ENCODE measurements at places on chromosomes 13 and 19. TPM values are rescaled to one million over a fixed set of nuclear protein-coding genes. Genes with fewer than 3 reads are reported as not detected.

Gene TMEM38A
- total RNA-seq: 2.2 TPM

Gene ZNF99
- total RNA-seq: not detected

Gene HDGFL2
- total RNA-seq: 60.9 TPM

Gene MEX3D
- total RNA-seq: 48.6 TPM

Gene SLC1A6
- total RNA-seq: not detected

Gene ZSCAN22
- total RNA-seq: 3.0 TPM

Gene MAG
- total RNA-seq: not detected

Gene STOML3
- total RNA-seq: not detected

Gene GNG8
- total RNA-seq: not detected

Gene RAB3A
- total RNA-seq: 0.97 TPM

Gene RELB
- total RNA-seq: 10.6 TPM

Gene SCEL
- not detected for total RNA-seq

Gene C19orf73
- total RNA-seq: 0.32 TPM

Gene LDLR
- 392 TPM for total RNA-seq

Gene COL5A3
- total RNA-seq: 10.6 TPM

Gene ZNF470
- 3.9 TPM for total RNA-seq

Gene C19orf33
- total RNA-seq: 3.2 TPM

Gene SBK2
- total RNA-seq: not detected

Gene TNNT1
- total RNA-seq: under 0.01 TPM

Gene CYP2A7
- not detected for total RNA-seq

Gene LGALS14
- not detected for total RNA-seq

Gene ATXN8OS
- not detected for total RNA-seq

Gene ZNF497
- 0.32 TPM for total RNA-seq

Gene ZNF527
- total RNA-seq: 5.6 TPM

Gene KIRREL2
- total RNA-seq: under 0.01 TPM

Gene TUBA3C
- not detected for total RNA-seq

Gene LILRB2
- not detected for total RNA-seq

Gene KLK14
- not detected for total RNA-seq

Gene CCNE1
- 6.8 TPM for total RNA-seq

Gene ELANE
- total RNA-seq: not detected

Gene GJB2
- total RNA-seq: not detected

Gene CLEC4M
- total RNA-seq: not detected

Gene SRRM5
- under 0.01 TPM for total RNA-seq

Gene ZNF554
- 3.5 TPM for total RNA-seq

Gene FFAR3
- not detected for total RNA-seq

Gene SPART
- 60.6 TPM for total RNA-seq

Gene DIS3
- total RNA-seq: 35.0 TPM

Gene ANKLE1
- total RNA-seq: 0.86 TPM

Gene WDR62
- total RNA-seq: 7.8 TPM

Gene FARP1
- 125 TPM for total RNA-seq

Gene SULT2A1
- total RNA-seq: not detected

Gene MCEMP1
- not detected for total RNA-seq

Gene USPL1
- 16.4 TPM for total RNA-seq

Data from fibroblast of villous mesenchyme (primary cell).